ENCODE measurements at places on chromosomes 12 and 14.

DNA sequence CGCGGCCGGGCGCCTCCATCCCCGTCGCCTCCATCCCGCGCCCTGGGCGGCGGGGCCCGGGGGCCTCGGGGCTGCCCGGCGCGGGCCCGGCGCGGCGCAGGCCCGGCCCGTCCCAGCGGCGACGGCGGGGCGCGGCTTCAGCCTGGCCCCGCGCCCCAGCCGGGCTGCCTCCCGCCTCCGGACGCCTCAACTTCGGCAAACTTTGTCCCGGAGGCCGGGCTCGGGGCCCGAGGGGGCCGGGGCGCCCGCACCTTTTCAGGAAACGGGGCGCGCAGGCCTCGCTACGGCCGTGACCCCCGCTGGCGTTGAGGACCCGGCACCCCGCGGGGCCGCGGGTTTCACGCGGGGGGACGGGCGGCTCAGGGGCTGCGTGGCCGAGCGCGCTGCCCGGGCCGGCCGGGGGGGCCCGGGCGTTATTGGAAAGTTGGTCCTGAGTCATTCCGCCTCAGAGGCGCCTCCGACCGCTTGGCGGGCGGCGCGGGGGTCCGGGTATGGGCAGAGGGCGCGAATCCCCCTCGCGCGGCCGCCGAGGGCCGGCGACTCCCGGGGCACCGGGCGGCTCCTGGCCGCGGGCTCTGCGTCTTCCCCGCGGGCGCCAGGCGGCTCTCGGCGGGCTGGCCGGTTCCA, 575 bp downstream of the TRAF3 start:
- DNase-seq, result no peak

GRCh38 chr14:24662753-24663152, 28.8 kb upstream of the GZMB start:
- peak; percentile 67 for DNase-seq

DNA sequence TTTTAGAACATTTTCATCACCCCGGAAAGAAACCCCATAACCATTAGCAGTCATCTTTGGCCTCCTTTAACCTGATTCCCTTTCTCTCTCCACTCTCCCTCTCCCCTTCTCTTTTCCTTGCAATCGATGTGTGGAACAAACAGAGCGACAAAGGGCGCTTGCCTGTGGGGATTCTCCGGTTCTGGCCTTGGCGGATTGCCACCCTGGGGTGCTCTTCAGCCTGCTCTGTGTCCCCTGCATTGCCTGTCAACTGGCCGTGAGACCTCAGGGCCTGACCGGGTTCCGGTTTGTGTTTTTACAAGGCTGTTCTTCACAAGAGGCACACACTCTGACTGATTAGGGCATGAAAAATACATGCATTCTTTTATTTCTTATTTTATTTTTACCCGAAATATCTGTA, 27.8 kb downstream of the LRTM2 start:
- no peak for DNase-seq

- no peak for DNase-seq
Measured at GRCh38 chr14:60353420-60353819, 104.4 kb downstream of the PPM1A start.

GRCh38 chr12:16350682-16351081, 3.2 kb downstream of the MGST1 start:
- peak; percentile 64 for DNase-seq

GRCh38 chr14:23939607-23940326, 13.8 kb upstream of the DHRS4 start:
- no peak for DNase-seq

DNA sequence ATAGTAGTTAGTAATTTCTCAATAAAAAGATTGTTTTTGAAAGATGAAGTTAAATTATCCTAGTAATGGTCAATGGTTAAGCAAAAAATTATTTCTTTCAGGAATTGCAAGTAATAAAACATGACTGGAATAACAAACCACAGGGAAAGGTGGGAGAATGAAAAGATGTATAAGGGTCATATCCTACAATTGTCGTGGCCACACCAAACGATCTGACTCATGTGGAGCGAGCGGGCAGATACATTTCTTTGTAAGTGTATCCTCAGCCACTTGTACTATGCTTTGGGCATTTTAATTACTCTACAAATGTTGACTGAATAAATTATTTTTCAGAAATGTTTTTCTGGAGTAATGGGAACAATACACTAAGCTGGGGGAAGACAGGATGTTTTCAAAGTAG, 45.5 kb downstream of the ACSM4 start:
- DNase-seq, result no peak

GRCh38 chr14:55579724-55580469, at the start of gene KTN1:
Gene KTN1, plus strand, starts transcription at chr14:55580207. Its CDS starts 31,842 bp downstream, at chr14:55612049.
- DNase-seq, result peak; percentile 68

GRCh38 chr12:28242496-28243309, 52.4 kb downstream of the CCDC91 start:
- no peak for DNase-seq

DNA sequence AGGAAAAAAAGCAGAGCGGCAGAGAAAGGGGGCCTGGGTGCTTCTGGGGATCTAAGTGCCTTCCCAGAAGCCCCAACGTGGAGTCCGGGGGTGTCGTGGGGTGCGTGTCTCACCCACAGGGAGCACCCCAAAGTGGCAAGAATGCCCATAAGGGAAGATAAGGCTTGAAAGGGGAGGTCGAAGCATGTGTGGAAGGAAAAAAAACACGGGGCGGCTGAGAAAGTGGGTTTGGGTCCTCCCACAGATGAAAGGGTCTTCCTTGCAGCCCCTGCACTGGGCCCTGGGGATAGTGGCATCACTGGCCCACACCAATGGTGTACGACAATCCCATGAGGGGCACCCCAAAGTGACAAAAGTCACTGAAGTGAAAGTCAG, 275.5 kb downstream of the ALG10 start:
- no peak for DNase-seq

DNA sequence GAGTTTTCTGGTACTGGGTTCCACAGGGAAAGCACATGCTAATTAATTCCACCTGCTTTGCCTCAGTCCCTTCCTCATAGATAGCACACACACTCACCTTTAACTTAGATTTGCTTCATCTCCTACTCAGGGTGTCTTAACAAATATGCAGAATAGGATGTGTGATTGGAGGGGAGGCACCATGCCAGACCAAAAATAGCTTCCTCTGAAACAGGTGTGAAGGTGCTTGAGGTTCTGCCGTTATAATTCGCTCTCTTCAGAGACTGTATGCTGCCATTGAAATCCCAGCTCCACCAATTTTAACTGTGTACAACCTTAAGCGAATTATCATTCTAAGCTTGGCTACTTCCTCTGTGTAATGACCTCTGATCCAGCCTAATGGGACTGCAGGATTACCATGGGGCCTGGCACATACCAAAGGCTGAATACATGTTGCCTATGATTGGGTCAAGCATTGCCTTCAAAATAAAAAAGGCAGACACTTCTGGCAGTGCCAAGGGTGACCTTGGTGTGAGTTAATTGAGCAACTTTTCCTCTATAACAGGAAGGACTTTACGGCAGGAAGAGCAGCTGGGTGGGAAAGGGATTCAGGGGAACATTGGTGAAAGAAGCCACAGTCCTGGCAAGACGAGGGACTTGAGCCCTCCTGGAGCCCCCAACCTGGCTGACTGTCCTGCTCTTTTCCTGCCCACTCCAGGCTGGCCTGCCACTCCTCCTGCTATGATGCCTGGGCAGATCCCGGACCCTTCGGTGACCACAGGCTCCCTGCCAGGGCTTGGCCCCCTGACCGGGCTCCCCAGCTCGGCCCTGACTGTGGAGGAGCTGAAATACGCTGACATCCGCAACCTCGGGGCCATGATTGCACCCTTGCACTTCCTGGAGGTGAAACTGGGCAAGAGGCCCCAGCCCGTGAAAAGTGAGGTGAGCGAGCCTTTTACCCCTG, 9.7 kb downstream of the JDP2 start:
- no peak for DNase-seq

DNA sequence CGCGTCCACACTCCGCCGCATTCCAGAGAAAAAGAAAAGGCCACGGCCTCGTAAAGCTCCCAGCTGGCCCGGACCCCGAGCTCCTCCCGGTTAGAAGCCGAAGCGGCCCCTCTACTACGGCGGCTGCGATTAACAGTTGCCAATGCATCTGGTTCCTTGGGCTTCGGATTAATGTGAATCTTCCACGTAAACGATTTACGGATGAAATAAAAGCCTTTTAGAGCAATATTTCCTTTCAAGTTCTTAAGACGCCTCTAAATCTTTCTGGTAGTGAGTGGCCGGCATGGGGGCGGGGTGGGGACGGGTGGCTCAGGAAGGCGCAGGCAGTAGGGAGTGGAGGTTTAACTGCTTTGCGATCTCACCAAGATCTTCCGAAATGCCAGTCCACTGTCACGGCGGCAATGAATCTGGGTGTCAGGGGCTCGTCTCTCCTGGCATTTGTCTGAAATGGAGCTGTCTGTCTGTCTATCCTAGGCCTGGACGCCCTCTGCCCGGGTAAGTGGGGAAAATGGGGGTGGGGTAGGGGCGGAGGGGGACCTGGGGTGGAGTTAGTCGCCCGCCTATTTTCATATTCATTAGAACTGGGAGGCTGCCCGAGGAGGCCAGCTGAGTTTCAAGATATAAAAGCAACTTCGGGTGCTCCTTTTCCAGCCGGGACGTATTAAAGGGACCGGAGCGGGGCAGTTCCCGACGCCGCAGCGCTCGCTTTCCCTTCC, 413 bp upstream of the ALX1 start:
- DNase-seq, result no peak

All from AML-193 (cell line).